ENCODE measurements at places on chromosomes 3 and 15.

DNA sequence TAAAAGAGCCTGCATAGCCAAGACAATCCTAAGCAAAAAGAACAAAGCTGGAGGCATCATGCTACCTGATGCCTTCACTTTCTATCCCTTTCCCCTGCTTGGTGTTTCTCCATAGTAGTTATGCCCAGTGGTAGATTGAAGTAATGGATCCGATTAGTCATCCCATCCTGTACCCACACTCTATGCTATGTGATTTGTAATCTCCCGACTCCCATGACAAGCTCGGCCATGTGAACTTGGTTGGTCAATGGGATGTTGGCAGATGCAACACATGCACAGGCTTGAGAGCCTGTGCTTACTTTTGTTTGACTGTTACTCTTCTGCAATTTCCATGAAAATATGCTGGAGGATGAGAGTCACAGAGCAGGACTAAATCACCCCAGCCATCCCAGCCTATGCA lies 334.9 kb upstream of the DPH6 start:
- no peak for DNase-seq

GRCh38 chr15:73660455-73660854 lies 23.7 kb upstream of the CD276 start:
- no peak for DNase-seq

- no peak for DNase-seq
Observed at GRCh38 chr3:134477002-134477401, 8.8 kb downstream of the ANAPC13 start.

GRCh38 chr15:74349241-74349778 lies 18.1 kb downstream of the CYP11A1 start:
- DNase-seq, result no peak

- DNase-seq, result no peak
Observed at GRCh38 chr3:188469228-188469885, 315.4 kb downstream of the LPP start.

- no peak for DNase-seq
Observed at GRCh38 chr15:37594417-37594816, 340.0 kb upstream of the TMCO5A start.

DNA sequence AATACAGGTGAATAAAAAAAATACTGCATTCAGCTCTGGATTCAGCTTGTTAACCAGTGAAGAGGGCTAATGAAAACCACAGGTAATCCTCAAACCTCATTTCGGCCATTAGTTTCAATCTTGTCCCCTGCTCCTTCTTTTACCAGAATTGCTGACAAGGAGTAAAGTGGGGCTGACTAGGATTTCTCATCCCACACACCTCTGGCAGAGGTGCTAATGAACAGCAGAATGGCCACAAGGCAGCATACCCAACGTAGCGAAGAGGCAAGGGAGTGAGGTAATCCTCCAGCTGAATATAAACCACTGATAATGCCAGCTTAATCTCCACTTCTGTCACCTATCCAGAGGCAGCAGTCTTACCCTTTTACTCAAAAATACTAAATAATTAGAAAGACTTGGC lies 248.8 kb upstream of the CDIN1 start:
- DNase-seq, result no peak

GRCh38 chr15:81256916-81257315 lies 60.2 kb downstream of the IL16 start:
- DNase-seq, result no peak

- DNase-seq, result no peak
Observed at GRCh38 chr3:120497818-120498217, 47.0 kb upstream of the FSTL1 start.

DNA sequence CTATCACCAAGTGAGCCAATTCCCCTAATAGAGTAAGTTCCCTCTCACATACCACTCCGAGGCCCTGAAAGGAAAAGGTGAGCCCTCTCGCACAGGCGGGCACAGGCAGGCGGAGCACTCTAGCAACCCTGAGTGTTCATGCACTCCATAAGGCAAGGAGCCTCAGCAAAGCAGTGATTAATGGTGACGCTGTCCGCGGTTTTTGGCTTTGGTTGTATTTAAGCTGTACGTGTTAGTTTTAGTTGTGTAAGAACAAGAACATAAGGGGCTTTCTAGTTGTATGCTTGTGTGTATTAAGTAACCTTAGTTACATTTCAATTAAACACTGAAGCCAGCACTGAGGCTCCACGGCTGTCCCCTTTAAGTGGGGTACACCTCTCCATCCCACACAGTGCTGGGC lies 33.1 kb downstream of the KLHL25 start:
- DNase-seq, result no peak

- DNase-seq, result no peak
Observed at GRCh38 chr15:78064544-78064943, 13.0 kb downstream of the TBC1D2B start.

GRCh38 chr3:148718982-148719862 lies 21.5 kb downstream of the AGTR1 start:
- no peak for DNase-seq

DNA sequence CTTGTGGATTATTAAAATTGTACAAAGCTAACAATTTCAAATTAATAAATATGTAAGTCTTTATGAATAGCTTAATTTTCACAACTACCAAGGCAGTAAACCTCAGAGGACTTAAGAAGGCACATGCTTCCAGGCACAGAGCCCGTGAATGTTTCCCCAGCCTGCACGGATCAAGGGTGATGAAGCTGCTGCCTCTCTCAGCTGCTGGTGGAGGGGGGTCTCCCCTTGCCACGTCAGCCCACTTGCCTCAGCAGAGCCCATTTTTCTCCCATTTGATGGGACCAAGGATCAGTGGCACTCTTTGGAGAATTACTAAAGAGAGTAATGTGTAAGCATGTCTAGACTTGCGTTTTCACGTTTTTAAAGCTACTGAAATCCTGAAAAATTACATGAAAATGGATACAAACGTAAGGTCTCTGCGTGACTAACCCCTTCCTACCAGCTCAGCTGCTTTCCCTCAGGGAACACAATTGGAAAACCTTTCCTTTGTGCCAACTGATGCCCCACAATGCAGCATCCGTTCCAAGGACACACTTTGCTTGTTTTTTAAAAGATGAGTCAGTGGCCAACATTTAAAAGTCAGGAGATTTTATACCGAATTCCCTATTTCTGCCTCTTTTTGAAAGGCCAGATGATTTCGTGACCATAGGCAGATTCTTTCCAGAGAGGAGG lies 494.1 kb downstream of the GABRG3 start:
- DNase-seq, result no peak

DNA sequence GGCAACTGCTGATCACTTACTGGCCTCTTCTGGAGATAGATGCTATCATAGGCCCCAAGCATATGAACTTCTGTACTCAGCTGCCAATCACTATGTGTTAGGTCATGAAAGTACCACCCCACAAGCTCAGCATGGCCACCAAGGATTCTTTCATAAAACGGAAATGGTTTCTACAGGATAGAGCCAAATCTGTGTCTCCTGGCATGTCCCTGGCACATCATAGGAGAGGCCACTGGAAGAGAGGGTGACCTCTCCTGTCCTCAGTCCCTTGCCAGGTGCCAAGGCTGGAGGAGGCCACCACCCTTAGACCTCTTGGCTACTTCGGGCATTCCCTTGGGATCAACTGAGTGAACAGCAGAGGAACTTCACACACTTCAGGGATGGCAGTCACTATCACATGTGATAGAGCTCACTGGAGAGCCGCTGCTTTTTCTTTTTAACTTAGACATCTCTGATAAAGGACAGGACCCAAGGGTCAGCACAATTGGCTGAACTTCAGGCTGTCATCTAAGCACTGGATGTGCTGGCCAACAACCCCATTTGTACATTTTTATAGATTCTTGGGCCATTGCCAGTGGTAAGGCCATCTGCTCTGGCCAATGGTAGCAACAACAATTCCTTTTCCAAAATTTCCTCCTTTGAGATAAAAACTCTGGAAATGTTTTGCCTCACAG lies 425.2 kb downstream of the SQOR start:
- DNase-seq, result no peak

GRCh38 chr3:140950144-140950543 lies 8.5 kb downstream of the SLC25A36 start:
- no peak for DNase-seq

DNA sequence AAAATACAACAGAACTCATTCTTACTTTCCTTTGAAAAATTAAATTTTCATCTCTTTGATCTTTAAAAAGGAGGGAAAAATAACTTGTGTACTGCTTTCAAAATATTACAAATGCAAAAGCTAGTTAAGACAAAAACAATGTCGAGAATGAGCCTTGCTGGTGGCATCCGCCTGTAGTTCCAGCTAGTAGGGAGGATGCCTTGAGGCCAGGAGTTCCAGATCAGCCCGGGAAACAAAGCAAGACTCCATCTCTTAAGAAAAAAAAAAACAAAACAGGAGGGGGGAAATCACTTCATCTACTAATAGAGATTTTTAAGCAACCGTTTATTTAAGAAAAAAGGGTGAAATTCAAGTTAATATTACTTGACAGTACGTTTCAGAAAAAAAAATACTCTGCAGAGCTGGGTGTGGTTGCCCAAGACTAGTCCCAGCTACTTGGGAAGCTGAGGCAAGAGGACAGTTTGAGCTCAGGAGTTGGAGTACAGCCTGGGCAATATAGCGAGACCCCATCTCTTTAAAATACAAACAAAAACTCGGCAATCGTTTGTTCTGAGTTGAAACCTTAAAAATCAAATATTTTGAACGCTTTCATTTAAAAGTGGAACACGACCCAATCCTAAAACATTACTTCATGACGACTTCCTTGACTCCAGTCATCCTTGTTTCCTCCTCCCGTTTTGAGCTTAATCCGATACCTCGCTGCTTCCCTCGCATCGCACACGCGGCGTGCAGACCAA lies 1.2 kb downstream of the KPNA1 start:
- DNase-seq, result no peak

DNA sequence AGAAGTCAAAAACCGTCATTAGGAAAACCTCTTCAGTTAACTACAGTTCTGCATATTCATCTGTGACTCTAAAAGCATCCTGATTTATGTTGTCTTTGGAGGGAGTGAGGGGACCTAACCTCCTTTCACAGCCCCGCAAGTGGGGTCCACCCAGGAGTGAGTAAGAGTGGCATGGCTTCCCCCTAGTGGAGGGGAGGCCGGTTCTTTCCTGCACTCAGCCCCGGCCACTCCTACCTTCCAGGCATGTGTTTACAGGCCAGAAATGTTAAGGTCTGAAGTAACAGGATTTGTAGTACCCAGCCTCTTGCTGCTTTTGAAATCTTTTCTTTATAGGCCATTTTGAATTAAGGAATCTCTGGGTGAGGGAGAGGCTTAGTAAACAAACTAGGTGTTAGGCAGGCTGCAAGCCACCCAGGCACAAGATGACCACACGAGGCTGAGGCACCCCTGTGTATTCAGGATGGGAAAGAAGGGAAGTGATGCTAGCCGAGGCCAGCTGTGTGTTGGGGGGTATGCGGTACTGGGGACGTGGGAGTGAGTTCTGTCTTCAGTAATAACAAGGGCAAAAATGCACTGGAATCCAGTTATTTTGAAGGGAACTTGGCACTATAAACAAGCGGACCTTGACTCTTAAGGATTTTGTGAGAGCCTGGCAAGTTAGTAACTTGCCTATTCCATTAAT lies 50.5 kb downstream of the CTDSPL start:
- DNase-seq, result no peak

- no peak for DNase-seq
Observed at GRCh38 chr3:128483657-128484403, 9.2 kb downstream of the GATA2 start.

GRCh38 chr3:141793476-141794260 lies 30.5 kb downstream of the GRK7 start:
- no peak for DNase-seq

- DNase-seq, result no peak
Observed at GRCh38 chr3:46438831-46439230, 25.9 kb downstream of the LTF start.

GRCh38 chr3:58414538-58415197 lies 19.0 kb downstream of the PDHB start:
- DNase-seq, result peak; percentile 12

DNA sequence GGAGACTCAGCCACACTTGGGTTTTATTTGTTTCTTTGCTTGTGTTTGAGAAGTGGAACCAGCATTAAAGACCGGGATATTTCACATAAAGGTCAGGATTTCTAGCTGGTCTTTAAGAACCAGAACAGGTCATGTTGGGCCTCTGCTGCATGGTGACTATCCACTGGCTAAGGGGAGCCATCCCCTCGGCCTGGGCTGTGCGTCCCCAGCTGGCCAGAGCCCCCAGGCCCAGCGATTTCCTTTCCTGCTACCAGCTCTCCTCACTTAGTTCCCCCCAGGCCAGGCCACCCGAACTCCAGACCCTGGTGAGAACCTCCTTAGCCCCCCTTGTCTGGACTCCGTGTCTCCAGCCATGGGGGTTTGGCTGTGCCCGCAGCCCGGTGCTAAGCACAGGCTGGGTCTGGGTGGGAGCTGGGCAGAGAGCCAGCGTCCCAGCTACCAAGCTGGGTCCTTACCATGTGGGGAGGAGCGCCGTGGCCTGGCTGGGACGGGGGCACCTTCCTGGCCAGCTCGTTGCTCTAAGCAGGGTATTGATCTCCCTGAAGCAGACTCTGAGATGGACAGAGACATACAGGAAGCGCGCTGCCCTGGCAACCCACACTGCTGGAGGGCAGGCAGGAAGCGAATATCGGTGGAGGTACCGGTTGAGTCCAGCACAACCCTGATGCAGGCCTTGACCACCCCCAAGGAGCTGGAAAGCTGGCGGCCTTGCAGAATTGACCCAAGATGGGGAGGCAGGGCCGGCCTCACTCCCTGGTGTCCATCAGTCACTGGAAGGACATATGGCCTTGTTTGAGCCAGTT lies 49.4 kb downstream of the KLF15 start:
- no peak for DNase-seq

GRCh38 chr3:40848421-40848820 lies 323.7 kb downstream of the ZNF621 start:
- no peak for DNase-seq

- no peak for DNase-seq
Observed at GRCh38 chr3:126152901-126153694, 27.3 kb downstream of the ALDH1L1 start.

DNA sequence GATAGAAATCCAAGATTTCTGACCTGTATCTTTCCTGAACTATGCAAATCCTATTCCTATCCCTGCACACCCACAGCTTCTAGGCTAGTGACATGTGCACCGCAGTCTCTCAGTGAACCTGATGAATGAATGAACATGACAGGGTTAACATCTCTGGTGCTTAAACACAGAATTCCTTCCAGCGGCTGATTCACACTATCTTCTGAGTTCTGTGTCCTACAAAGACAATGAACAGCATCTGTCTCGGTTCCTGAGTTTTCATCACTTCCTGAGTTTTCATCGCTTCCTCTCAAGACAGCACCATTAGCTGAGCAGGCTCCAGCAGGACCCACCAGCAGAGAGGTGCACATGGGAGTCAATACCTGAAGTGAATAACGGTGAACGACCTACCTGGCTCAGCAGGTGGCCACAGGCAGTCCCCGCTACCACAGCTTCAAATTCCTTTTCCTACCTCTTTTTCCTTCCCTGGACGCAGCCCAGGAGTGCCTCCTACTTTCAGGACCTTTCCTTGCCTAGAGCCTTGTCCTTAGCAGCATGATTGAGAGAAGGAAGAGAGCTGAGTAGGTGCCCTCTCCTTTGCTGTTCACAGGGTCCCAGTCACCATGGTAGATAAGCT lies 113.5 kb downstream of the IGF2BP2 start:
- DNase-seq, result no peak

GRCh38 chr15:44710236-44711095 lies 657 bp downstream of the PATL2 start:
- DNase-seq, result no peak

Measured in activated CD4-positive, CD25-positive, alpha-beta regulatory T cell treated with anti-CD3 and anti-CD28 coated beads, Interleukin-2, amount 50 U/mL, for 16 hours (primary cell).